ENCODE measurements at places on chromosomes 12 and 14. TPM values are rescaled to one million over a fixed set of nuclear protein-coding genes. Genes with fewer than 3 reads are reported as not detected.

LALBA gene
- total RNA-seq, result not detected

KLHL33 gene
- total RNA-seq, result 0.15 TPM

NOVA1 gene
- not detected for total RNA-seq

HOXC9 gene
- total RNA-seq, result not detected

ZNF385A gene
- 1.3 TPM for total RNA-seq

FBLN5 gene
- total RNA-seq, result 3.8 TPM

TAS2R13 gene
- 1.0 TPM for total RNA-seq

NXPH4 gene
- 0.29 TPM for total RNA-seq

ASCL1 gene
- total RNA-seq, result not detected

VDR gene
- 16.4 TPM for total RNA-seq

KRT80 gene
- total RNA-seq, result not detected

GRIP1 gene
- total RNA-seq, result 0.85 TPM

PRICKLE1 gene
- total RNA-seq, result 0.15 TPM

GPR84 gene
- total RNA-seq, result 0.15 TPM

SLCO1C1 gene
- not detected for total RNA-seq

RPGRIP1 gene
- total RNA-seq, result not detected

A2ML1 gene
- not detected for total RNA-seq

CD69 gene
- 82.4 TPM for total RNA-seq

Measured in activated CD4-positive, alpha-beta T cell treated with anti-CD3 and anti-CD28 coated beads, Interleukin-2, amount 10 ng/mL, durations not matched to agents 7 days and 5 days (primary cell).